HFF-Myc (cell line): ENCODE measurements at places on chromosomes 16 and 17.
A peak's percentile ranks its signal among the peaks of the same experiment; 100 is the strongest.

DNA sequence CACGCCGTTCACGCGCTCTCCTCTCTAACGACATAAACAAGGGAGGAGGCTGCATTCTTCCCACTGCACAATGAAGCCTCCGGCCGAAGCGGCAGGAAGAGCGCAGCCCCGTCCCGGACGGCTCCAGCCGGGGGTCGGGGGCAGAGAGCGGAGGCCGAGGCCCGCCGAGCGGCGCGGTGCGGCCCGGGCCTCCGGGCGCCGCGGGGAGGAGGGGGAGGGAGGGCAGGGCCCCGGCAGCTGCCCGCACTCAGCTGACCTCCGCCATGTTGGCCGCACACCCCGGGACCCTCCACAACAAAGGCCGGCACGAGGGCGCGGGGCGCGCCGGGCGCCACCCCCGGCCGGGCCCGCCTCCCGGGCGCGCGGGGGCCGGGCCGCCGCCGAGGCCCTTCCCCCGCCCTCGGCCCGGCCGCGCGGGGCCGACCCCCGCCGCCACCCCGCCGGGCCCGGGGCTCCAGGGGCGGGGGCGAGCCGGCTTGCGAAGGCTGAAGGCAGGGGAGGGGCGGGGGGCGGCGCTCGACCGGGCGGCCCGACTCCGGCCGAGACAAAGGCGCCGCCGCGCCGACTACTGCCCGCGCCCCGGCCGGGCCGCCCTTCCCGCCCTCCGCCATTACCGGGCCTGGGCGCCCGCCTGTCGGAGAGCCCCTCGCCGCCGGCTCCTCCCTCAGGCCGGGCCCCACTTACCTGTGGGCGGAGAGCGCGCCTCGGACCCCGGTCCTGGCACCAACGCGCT is 527 bp downstream of the SIAH1 start:
- DNase-seq: no peak

DNA sequence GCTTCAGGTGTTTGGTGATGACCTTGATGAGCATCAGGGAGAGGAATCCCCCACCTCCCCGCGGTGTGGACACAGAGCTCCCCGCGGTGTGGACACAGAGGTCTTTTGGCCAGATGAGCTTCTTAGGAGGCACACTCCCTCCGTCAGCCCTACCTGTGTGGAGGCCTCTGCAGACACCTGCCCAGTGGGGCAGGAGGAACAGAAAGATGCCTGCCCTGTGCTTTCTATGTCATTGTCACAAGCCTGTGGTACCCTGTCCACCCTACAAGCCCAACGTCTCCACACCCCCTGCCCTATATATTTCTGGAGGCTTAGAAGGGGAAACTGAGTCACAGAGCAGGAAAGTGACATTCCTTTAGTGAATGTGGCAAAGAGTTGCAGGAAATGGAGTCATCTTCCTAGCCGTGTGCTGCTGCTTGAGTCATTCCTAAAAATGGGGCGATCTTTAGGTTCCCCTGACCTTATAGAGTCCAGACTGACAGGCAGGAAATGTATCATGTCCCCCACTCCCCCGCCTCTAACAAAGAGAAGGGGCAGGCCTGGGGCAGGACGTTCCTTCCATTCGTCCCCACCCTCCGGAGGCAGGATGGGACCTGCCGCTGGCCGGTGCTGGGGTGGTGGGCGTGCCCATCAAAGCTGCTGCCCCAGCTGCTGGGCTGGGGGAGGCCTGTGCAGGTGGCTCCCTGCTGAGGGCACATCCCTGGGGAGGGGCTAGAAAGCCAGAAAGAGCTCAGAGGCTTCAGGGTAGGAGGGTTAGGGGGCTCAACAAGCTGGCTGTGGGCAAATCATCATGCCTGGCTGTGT is 1.0 kb upstream of the C16orf74 start:
- no peak for DNase-seq

GRCh38 chr17:74759243-74759801 is 10.9 kb downstream of the NHERF1 start:
- DNase-seq: no peak

DNA sequence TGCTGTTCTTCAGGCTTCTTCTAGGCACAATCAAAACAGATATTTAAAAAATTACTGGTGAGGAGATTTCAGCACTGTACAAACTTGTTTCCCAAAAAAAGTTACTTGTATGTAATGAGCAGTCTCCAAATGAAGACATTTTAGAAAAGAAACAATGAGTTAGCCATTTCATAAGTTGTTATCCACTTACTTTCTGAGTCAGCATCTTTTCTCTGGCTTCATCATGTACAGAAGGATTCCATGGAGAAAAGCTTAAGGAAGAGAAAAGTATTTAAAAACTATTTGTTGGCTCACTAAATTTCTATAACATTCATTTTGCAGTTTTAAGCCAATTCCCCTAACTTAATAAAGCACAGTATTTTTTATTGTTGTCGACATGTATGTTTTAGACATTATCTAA is 10.5 kb downstream of the AKTIP start:
- DNase-seq: no peak

DNA sequence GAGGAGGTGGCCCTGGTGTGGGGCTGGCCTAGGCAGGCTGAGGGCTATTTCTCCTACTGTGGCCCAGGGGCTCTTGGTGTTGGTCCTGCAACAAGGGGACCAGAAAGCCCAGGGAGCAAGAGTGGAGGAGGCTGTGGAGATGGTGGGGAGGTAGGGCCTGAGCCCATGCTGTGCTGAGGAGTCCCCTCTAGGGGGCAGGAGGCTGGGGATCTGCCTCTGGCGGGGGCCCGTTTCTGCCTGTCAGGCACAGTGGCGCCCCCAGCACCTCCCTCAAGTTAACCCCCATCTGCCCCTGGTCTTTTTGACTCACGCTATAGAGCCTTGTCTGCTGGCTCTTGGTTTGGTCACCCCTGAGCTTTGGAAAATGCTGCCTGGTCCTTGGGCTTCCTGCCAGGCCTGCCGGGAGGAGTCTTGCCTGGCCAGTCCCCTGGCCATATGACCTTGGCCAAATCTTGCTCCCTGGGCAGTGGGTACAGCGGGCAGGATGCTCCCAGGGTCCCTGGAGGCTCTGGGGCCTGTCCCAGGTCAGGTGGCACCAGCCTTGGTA is 5.9 kb downstream of the BAIAP2 start:
- DNase-seq: no peak

GRCh38 chr17:76997981-76998531 is 129.9 kb downstream of the MGAT5B start:
- no peak for DNase-seq

DNA sequence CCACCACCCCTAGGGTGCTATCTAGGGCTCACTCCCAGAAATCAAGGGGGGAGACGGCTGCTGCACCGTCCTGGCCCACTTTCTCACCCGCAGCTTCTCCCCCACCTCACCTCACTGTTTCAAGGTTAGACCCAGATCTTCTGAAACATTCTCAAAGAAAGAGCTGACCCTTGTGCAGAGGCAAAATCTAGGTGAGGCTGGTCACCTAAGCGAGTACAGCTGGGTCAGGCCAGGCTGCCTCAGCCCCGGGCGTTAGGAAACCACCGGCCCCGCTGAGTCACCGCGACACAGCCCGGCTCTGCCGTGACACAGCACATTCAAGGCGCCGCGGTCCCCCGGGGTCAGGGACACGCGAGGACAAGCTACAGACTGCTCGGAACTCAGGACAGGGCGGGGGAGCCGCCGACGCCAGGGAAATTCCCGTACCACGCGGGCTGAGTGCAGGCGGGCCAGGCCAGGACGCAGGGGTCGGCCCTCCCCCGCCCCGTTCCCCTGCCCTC is 27.1 kb downstream of the GNPTG start:
- no peak for DNase-seq

- DNase-seq: no peak
These were observed 79.6 kb upstream of the CDH11 start for GRCh38 chr16:65201511-65201910.

DNA sequence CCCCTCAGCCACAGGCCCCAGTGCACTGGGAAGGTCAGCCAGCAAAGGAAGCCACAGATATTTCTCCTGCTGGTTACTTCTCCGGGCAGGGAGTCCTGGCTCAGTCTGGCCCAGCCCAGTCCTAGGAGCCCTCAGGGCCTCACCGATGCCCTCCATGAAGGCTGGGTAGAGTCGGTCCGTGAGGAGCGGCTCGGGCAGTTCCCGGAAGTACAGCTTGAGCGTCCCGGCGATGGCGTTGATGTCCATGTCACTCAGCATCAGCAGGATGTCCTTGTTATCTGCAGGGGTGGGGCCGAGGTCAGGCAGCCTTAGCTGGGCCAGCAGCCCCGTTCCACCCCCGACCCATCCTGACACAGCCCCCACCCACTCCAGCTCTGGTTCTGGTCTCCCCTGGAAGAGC is 13.7 kb downstream of the TIMM22 start:
- no peak for DNase-seq

GRCh38 chr16:77850636-77851333 is 62.4 kb downstream of the VAT1L start:
- DNase-seq: peak; percentile 3

- DNase-seq: peak; percentile 81
These were observed 113.9 kb upstream of the FOXF1 start for GRCh38 chr16:86396422-86396821.

DNA sequence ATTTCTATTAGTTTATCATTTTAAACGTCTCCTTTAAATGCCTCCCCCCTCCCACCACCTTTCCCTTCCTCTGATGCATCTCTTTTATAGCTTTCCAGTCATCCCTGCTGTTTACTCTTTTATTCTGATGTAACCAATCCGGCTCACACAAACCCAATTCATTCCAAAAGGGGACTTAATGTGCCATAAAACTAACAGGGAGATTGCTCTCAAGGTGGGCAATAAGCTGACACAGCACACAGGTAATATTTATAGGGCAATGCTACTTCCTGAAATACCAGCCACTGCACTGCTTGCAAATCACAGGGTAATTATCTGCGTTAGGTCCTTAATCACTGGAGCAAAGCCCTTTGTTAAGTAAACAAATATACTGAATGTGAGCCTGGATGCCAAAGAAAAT is 23.3 kb upstream of the CA10 start:
- no peak for DNase-seq

DNA sequence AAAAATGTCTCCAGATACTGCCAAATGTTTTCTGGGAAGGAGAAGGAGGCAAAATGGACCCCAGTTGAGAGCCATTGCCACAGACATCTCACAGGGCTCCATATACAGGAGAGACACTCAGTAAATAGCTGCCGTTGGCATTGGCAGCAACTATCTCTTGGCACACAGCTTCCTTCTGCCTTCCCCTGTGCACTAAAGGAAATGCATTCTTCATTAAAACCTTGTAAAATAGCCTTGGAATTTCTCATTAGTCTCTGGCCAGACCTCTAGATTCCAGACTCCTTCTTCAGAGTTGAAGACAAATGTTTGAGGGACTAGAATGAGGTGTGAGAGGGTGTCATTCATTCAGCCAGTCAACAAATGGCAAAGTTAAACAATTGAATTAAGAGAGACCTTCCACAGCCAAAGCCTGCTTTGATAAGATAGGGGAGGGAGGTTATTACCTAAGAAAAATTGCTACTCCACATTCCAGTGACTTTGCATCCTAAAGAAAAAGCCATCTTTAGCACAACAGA is 223.9 kb upstream of the HS3ST3A1 start:
- DNase-seq: no peak

GRCh38 chr16:84959784-84960417 is 51.4 kb downstream of the ZDHHC7 start:
- no peak for DNase-seq

- DNase-seq: peak; percentile 73
These were observed 1.0 kb upstream of the RHOT1 start for GRCh38 chr17:32141258-32141657.

GRCh38 chr17:35099908-35100307 is 19.8 kb downstream of the RAD51D start:
- DNase-seq: no peak

- DNase-seq: peak; percentile 59
These were observed 11.6 kb downstream of the ACLY start for GRCh38 chr17:41907185-41907556.

- DNase-seq: peak; percentile 76
These were observed at the start of gene ACSM3 for GRCh38 chr16:20763461-20764232. ACSM3 (plus strand) TSS chr16:20764014; CDS start chr16:20770035, 6,021 bp downstream.

DNA sequence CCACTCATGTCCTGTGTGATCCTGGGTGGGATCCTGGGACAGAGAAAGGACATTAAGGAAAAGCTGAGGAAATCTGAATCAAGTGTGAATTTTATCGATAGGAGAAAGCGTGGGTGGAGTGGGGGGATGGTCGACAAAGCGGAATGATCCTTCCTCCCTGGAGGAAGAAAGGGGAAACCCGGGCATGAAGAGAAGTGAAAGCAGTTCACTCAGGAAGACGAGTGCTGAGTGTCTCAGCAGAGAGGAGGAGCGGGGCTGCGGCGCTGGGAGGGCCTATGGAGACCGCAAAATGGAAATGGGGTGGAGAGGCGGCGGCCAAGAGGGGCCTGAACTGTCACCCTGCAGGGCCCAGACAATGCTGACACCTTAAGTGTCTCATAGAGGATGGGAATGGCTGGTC is 8.7 kb downstream of the ZDHHC7 start:
- no peak for DNase-seq

DNA sequence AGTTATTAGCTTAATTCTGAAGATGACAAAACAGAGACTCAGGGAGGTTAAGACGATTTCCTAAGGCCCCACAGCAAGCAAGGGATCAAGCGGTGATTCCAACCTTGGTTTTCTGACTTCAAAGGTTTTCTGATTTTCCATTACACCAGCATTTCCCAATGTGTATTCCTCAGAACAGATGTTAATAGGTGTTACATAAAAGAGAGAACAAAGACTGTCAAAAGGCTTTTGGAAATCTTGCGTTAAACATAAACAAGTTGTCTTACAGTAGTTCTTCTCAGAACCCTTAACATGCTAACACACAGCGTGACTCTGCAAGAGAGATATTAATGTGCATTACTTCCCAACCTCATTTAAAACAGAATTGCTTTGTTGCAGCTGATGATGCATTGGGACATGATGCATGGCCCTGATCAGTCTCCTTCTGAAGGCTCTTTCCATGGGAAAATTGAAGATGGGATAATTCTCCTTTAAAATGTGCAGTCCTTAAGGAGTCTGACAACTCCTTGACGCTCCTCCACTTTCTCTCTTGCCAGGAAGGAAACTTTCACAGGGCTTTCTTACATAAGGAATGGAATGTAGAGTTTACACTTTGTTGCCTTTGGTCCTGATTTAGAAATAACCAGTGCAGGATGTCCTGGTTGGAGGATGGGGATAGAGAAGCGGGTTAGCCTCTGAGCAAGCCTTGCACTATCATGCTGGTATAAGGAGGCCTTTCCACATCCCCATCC is 21.5 kb upstream of the MMD start:
- DNase-seq: peak; percentile 61
